Dermis lymphatic vessel endothelial cell (primary cell): ENCODE measurements at places on chromosomes 6 and 20. TPM values are rescaled to one million over a fixed set of nuclear protein-coding genes. Genes with fewer than 3 reads are reported as not detected.

The SIRPA gene
- total RNA-seq: 29.4 and 54.7 TPM in 2 replicates

The THEMIS gene
- not detected in 2 replicates for total RNA-seq

The GPX5 gene
- not detected in 2 replicates for total RNA-seq

The DACT2 gene
- not detected in 2 replicates for total RNA-seq

The CTSA gene
- total RNA-seq: 45.5 and 47.4 TPM in 2 replicates
